ENCODE measurements at places on chromosomes 5 and 9. TPM values are rescaled to one million over a fixed set of nuclear protein-coding genes. Genes with fewer than 3 reads are reported as not detected.
A peak's percentile ranks its signal among the peaks of the same experiment; 100 is the strongest.

DNA sequence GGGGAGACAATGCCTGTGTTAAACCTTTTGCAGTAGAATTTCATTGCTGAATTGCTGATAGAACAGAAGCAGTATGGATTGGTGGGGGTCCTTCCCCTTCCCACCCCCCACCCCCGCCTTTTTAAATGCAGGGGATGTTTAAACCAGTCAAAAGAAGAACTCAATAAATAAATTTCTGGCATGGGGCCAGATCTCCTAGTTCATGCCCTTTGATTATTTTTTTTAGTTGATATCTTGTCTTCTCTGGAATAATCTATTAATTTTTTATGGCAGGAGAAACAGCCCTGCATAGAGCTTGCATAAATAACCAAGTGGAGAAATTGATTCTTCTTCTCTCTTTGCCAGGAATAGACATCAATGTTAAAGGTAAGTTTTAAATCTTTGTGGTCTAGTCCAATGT is 72.8 kb downstream of the SLF1 start:
- no peak for DNase-seq

Gene GRM6
- not detected for total RNA-seq

Gene SMU1
- total RNA-seq: 18.7 TPM

DNA sequence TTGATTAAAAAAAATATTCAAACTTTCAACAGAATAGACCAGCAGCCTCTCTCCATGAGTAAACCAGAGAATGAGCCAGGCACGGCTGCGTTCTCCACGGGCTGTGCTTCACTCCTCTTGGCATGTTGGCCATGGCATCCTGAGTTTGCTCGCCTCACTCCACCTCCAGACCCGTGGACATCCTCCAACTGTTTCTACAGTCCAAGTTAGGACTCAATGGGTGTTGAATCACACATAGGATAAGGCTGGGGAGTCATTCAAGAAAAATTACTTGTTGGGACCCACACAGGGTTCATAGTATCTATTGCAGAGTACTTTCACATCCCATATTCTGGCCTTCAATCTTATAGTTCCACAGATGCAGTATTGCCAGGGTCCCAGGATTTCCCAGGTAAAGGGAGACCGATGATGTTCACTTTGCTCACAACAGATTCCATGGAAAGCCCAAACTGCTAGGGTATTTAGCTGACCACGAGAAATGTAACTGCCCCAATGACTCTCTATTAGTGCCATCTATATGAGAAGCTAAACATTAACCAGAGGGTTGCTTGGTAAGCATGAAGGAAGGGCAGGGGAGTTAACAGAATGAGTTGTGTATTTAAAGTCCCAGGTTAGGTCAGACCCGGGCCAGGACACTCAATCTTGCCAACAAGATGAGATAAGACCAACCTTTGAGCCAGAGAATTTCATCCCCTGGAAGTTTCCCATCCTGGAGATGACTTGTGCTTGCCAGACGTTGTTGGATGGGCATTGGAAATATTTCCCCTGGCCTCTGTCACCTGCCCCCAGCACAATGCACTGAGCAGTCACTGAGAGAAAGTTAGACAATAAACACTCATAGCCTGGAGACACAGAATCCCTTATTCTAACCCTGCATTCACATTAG is 19.7 kb upstream of the GDA start:
- no peak for DNase-seq

DNA sequence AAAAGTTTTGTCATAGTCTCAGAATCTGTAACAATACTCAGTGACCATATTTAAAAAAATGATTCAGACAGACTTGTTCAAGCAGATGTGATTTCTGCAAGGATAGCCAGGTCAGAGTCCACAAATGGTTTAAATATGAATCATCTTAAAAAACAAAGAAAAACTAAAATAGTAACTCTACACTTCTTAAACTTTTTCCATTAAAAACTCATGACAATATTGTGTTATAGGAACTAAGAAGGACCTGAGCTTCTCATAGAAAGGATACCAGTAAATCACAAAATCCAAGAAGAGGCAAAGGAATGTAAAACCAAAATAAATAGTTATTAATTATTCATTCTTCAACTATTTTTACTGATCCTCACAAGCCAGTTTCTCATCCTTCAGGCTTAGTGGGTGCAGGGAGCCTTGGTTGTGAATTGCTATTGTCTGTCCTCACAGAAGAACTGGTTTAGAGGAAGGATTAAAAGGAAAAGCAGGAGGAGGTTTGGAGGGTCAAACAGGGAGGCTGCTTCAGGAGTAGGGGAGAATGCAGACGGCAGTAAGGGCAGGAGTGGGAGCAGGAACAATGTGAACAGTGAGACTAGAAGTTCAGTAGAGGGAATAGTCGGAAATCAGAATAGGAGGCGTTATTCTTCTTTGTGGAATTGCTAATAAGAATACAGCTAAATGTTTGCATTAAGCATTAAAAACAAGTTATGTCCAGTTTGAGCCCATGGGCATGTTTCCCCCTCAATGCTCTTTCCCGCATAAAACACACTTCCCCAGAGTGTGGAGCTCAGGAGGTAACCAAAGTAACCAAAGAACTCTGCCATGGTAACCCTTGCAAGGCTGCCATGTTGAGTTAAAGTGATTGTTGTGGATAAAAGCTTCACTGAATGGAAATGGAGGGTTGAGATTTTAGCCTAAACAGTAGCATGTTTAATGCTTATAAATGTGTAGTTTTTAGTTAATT is 110.7 kb downstream of the CCDC192 start:
- no peak for DNase-seq

- no peak for DNase-seq
Observed at GRCh38 chr9:114083666-114084065, 5.6 kb upstream of the AMBP start.

Gene TNFSF15
- total RNA-seq: 0.29 TPM

- DNase-seq: no peak
Observed at GRCh38 chr5:75668977-75669689, 48.1 kb downstream of the POC5 start.

Gene GABRP
- total RNA-seq: 0.72 TPM

Gene ZNF169
- total RNA-seq: 13.4 TPM

Gene BARHL1
- not detected for total RNA-seq

- DNase-seq: no peak
Observed at GRCh38 chr5:93736284-93736683, 5.1 kb downstream of the POU5F2 start.

GRCh38 chr5:107092695-107093094 is 578.0 kb downstream of the EFNA5 start:
- no peak for DNase-seq

Gene BARX1
- 0.27 TPM for total RNA-seq

Gene ASTN2
- 7.2 TPM for total RNA-seq

GRCh38 chr5:107543868-107544267 is 126.9 kb downstream of the EFNA5 start:
- no peak for DNase-seq

Gene KCNN2
- total RNA-seq: 0.32 TPM

DNA sequence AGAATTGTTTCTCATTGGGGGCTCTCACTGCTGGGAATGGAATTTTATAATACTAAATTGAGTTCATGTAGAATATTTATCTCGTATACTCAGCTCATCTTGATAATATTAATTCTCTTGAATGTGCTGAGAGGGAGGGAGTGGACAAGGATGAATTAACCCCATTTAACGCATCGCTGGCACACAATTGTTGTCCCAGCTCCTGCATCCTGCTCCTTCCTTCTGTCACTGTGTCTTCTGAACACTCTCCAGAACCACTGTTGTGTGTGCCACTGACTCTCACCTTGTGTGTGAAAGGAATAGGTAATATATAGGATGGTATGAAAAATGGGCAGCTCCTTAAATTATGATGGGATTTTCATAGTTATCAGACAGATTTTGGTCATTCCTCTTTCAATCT is 267.3 kb downstream of the MTRR start:
- no peak for DNase-seq

- DNase-seq: no peak
Observed at GRCh38 chr5:61327760-61328753, 4.0 kb upstream of the ZSWIM6 start.

Gene OMD
- 36.4 TPM for total RNA-seq

- no peak for DNase-seq
Observed at GRCh38 chr5:93636837-93637236, 53.8 kb downstream of the NR2F1 start.

- peak; percentile 56 for DNase-seq
Observed at GRCh38 chr9:127035423-127035822, 87.0 kb downstream of the ANGPTL2 start.

GRCh38 chr5:126736141-126736540 is 40.8 kb upstream of the LMNB1 start:
- DNase-seq: no peak

DNA sequence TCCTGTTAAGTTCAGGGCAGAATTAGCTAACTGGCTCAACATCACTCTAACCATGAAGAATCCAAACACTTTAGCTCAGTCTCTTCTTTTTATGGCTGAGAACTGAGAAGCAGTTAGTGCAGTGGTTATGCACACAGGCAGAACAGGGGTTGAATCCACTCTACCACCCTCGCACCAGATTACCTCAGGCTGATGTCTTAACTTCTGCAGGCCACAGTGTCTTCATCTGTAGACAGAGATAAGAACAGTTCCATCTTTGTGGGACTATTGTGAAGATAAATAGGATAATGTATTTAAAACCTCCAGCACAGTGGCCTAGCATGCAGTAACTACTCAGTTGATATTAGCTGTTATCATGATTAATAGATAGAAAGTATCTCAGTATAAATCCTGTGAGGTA is 54.8 kb downstream of the FAM114A2 start:
- DNase-seq: no peak

GRCh38 chr9:130183133-130183762 is 11.0 kb downstream of the NCS1 start:
- peak; percentile 87 for DNase-seq

DNA sequence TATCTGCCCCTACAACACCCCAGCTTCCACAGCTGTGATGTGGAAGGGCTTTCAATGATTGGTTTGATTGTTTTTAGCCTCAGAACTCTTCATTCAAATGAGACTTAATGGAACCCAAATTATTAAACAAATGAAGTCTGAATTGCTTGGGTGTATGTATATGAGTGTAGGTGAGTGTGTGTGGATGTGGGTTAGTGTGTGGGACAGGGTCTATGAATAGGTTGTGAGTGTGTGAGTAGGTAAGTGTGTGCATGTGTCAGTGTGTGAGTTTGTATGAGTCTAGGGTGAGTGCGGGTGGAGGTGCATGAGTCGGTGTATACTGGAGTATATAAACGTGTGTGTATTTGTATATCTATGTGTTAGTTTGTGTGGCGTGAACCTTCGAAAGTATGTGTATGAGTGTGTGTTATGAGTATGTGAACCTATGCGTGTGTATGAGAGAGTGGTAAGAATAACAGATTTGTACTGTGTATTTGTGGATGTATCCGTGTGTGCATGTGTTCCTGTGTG is 26.9 kb downstream of the COL15A1 start:
- DNase-seq: no peak

DNA sequence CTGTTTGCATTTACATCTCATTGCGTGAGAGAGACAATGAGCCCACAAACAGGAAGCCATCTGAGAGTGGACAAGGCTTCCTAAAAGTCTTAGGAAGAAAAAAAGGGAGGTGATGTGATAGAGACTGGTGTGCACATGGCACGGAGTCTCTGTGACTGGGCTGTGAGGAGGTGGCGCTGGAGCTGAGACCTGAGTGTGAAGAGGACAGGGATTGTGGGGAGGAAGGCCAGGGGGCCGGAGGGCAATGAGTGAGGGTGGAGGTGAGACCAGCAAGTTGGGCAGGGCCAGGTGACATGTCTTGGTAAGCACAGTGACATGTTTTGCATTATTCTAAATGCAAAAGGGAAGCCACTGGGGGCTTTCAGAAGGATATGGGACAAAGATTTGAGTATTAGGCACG is 45.0 kb downstream of the TSPAN17 start:
- DNase-seq: no peak

GRCh38 chr9:15222313-15222712 is 84.7 kb downstream of the TTC39B start:
- DNase-seq: no peak

- no peak for DNase-seq
Observed at GRCh38 chr5:166961028-166961427, 1330.4 kb upstream of the WWC1 start.

Gene ANXA2R
- total RNA-seq: 6.4 TPM

Gene HRCT1
- 14.2 TPM for total RNA-seq

Gene ARHGEF28
- total RNA-seq: 18.0 TPM

GRCh38 chr9:115691693-115692092 is 461.9 kb upstream of the PAPPA start:
- DNase-seq: no peak

GRCh38 chr9:134502266-134502791 is 139.3 kb upstream of the COL5A1 start:
- peak; percentile 54 for DNase-seq

DNA sequence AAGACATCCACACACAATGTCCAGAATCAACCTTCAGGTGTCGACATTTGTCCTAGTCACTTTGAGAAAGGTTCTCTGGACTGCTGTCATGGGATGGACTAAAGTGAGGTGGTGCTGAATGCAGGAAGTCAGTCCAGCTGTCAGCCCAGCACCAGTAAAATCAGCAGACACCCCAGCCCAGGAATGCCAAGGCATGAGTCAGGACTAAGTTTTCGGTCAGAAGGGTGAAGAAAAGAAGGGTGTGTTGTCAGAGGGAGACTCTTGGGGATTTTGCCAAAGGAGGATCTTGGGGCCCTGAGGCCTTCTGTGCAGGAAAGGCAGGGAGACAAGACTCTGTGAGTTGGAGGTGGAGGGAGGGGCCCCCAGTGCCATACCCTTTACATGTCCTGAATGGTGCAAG is 69.0 kb upstream of the XPA start:
- DNase-seq: no peak

- no peak for DNase-seq
Observed at GRCh38 chr5:143176048-143176447, 227.4 kb downstream of the NR3C1 start.

DNA sequence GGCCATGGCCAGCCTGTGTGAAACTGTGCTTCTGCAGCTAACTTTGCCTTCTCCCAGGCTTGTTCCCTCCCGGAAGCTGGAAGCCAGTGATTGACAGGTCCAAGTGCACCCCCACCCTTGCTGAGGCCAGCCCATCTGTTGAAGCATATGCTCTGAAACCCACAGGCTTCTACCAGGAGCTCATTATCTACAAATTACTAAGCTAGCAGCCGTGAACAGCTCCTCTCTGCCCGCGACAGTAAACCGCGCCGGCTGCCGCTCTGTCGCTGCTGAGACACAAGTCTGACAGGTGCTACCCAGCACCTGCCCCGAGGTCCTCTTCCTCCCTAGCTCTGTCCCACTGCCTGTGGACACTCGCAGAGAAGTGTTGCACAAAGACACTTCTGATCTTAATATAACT is 490.9 kb downstream of the GADD45G start:
- no peak for DNase-seq

DNA sequence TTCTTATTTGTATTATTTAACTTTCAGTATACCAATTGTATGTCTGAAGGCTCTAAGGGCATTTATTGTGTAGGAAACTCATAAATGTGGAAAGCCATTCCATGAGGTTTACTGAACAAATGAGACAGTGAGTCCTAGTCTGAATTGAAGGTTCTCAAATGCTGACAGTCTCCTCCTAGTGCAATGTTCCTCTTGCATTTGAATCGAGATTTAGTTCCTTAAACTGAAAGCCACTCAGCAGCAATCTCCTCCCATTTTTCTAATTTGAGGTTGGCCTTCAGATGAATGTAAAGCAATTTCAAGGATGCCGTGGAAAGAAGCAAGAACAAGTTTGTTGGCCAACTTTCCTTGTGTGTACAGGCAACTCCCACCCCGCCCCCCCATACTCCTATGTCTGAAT is 493.2 kb upstream of the KLF4 start:
- DNase-seq: no peak

Gene AGXT2
- total RNA-seq: not detected

Gene SLCO4C1
- 0.39 TPM for total RNA-seq

Gene SPATA31D4
- not detected for total RNA-seq

- DNase-seq: peak; percentile 71
Observed at GRCh38 chr9:7536310-7536939, 263.2 kb downstream of the DMAC1 start.

- DNase-seq: no peak
Observed at GRCh38 chr5:55230086-55230629, 3.0 kb upstream of the MCIDAS start.
